ENCODE measurements at places on chromosomes 7 and 10. TPM values are rescaled to one million over a fixed set of nuclear protein-coding genes. Genes with fewer than 3 reads are reported as not detected.

Gene NAT16
- total RNA-seq, result not detected

Gene GOLGA7B
- total RNA-seq, result under 0.01 TPM

Gene MET
- 80.8 TPM for total RNA-seq

Gene DDC
- not detected for total RNA-seq

Gene ACHE
- total RNA-seq, result 0.81 TPM

Gene FAM25A
- total RNA-seq, result not detected

Gene ANLN
- total RNA-seq, result 52.6 TPM

Gene CYP2E1
- 0.13 TPM for total RNA-seq

Gene CLCN1
- total RNA-seq, result not detected

Gene VWDE
- total RNA-seq, result 0.07 TPM

Gene SEMA3C
- total RNA-seq, result 5.5 TPM

Gene SLC35G1
- total RNA-seq, result 4.4 TPM

Gene PPP1R3C
- total RNA-seq, result 1.2 TPM

Gene LRRC18
- not detected for total RNA-seq

Gene FOXK1
- total RNA-seq, result 24.9 TPM

Gene TRIM74
- not detected for total RNA-seq

Gene CALCR
- total RNA-seq, result not detected

Gene SEMA3D
- total RNA-seq, result 0.95 TPM
